ENCODE measurements at places on chromosomes 7 and 10. TPM values are rescaled to one million over a fixed set of nuclear protein-coding genes. Genes with fewer than 3 reads are reported as not detected.

POLL gene
- total RNA-seq: 5.4 TPM

PON3 gene
- 3.2 TPM for total RNA-seq

MKX gene
- 0.05 TPM for total RNA-seq

WEE2 gene
- total RNA-seq: 0.05 TPM

EPO gene
- total RNA-seq: 0.09 TPM

DKK1 gene
- 0.24 TPM for total RNA-seq

ADAM12 gene
- 4.6 TPM for total RNA-seq

LRRD1 gene
- total RNA-seq: 0.05 TPM

CTAGE4 gene
- total RNA-seq: 0.28 TPM

ZMIZ2 gene
- total RNA-seq: 7.5 TPM

TRIM8 gene
- total RNA-seq: 21.7 TPM

TRIM24 gene
- total RNA-seq: 18.1 TPM

AKR1D1 gene
- 0.05 TPM for total RNA-seq

MALRD1 gene
- 2.5 TPM for total RNA-seq

TMEM236 gene
- total RNA-seq: 0.24 TPM

ST8SIA6 gene
- total RNA-seq: 0.42 TPM

OR9A2 gene
- not detected for total RNA-seq

DYNC1I1 gene
- 2.5 TPM for total RNA-seq

SLC18A2 gene
- total RNA-seq: 6.1 TPM

PRRT4 gene
- 0.28 TPM for total RNA-seq

TTYH3 gene
- total RNA-seq: 4.4 TPM

RBP3 gene
- total RNA-seq: 0.05 TPM

VSTM2A gene
- total RNA-seq: not detected

PHYHIPL gene
- 0.09 TPM for total RNA-seq

ASAH2 gene
- 1.4 TPM for total RNA-seq

PCLO gene
- 2.3 TPM for total RNA-seq

C10orf67 gene
- total RNA-seq: 0.05 TPM

AMPH gene
- total RNA-seq: 1.4 TPM

KCNH2 gene
- 2.3 TPM for total RNA-seq

LIPK gene
- 0.33 TPM for total RNA-seq

SPDYE9 gene
- total RNA-seq: not detected

FAM25A gene
- total RNA-seq: 0.47 TPM

TRIM73 gene
- 1.3 TPM for total RNA-seq

ANKRD2 gene
- total RNA-seq: 0.05 TPM

GLCCI1 gene
- total RNA-seq: 20.4 TPM

UFSP1 gene
- total RNA-seq: 2.7 TPM

CHAT gene
- 0.09 TPM for total RNA-seq

SLC26A4 gene
- total RNA-seq: 0.14 TPM

ZNF655 gene
- total RNA-seq: 58.9 TPM

AGBL3 gene
- total RNA-seq: 1.9 TPM

ITPRID1 gene
- total RNA-seq: 0.05 TPM

GJD4 gene
- 0.09 TPM for total RNA-seq

LIPA gene
- 45.9 TPM for total RNA-seq

PTPRE gene
- total RNA-seq: 15.2 TPM
